Astrocyte (in vitro differentiated cells and primary cell): ENCODE measurements at places on chromosomes 2 and 18.

GRCh38 chr18:22260208-22260820, 90.9 kb downstream of the GATA6 start:
- DNase-seq = no peak

- DNase-seq = no peak
These were observed 20.7 kb downstream of the LIPG start for GRCh38 chr18:49582579-49582978.

DNA sequence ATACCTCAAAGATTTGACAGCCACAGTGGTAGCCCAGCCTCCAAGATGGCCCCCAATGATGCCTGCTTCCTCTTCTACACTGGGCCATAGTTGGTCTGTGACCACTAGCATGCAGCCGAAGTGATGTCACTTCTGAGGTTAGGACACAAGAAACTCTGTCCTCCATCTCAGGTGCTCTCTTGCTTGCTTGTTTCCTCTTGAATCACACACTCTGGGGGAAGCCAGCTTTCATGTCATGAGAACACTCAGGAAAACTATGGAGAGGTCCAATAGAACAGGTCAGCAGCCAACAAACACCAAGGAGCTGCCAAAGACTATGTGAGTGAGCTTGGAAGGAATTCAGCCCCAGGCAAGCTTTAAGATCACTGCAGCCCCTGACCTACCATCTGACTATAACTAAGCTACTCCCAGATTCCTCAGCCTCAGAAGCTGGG, 3.3 kb upstream of the ADAM17 start:
- peak; percentile 97 for DNase-seq

- DNase-seq = no peak
These were observed 71.0 kb downstream of the EVA1A start for GRCh38 chr2:75489721-75490120.

DNA sequence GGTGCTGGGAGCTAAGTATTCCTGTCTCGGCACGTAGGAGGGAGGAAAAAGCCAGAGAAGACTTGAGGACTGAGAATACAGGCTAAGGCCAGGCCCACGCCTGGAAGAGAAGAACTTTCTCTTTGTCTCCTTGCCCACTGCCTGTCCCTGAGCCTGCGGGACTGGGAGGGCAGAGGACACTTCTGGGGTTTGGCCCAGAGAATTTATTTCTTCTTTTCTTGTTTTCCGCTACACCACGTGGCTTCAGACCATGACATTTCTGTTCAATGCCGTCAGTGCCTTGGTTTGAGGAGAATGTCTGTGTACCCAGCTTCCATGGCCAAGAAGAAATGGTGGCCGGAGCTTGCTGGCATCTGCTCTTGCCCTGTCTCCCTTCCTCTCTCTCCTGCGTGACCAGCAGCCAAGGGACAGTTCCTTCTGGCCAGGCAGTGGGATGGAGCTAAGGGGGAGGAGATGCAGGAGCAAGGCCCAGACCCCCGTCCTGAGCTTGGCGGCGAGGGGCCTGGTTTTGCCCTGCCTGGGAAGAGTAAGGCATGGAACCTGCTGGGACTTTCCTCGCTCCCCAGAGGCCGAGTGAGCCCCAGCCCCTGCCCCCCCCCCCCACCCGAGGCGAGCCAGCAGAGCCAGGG, 140.3 kb downstream of the KLHL29 start:
- no peak for DNase-seq

- peak; percentile 75 for DNase-seq
These were observed 64.0 kb downstream of the INPP4A start for GRCh38 chr2:98508709-98509066.

DNA sequence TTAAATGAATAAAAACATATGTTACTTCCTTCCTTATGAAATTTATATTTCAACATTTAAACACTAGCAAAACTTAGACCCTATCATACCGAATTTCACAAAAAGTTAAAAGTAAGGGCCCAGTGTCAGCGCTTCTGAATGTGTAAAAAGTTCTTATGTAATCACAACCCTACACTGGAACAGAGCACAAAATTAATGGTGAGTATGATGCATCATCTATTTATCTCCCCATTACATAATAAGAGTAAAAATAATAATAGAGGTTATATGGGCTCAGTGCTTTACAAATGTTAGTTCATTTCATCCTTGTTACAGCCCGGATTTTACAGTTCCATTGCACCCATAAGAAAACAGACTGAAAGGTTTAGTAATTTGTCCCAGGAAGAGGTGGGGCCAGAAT, 144.9 kb upstream of the POU3F3 start:
- no peak for DNase-seq

- no peak for DNase-seq
These were observed 90.2 kb downstream of the MCFD2 start for GRCh38 chr2:46825231-46825938.

- no peak for DNase-seq
These were observed 143.4 kb downstream of the TMEM17 start for GRCh38 chr2:62362561-62362960.

DNA sequence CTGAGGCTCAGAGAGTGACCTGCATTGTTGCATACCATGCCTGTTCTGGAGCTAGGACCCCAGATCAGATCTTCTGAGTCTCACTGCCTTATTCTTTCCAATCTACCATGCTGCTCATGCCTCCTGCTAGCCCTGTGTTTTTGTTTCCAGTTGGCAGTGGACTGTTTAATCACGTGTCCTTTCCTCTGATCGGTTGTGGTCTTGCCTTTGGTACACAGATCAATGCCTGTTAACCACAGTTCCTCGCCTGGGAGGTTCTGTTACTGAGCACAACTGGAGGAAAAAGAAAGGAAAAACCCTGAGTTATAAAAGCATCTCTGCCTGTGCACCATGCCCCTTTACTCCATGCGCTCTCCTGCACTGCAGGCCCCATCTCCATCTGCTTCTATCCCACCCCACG, 329.1 kb downstream of the SETBP1 start:
- no peak for DNase-seq

DNA sequence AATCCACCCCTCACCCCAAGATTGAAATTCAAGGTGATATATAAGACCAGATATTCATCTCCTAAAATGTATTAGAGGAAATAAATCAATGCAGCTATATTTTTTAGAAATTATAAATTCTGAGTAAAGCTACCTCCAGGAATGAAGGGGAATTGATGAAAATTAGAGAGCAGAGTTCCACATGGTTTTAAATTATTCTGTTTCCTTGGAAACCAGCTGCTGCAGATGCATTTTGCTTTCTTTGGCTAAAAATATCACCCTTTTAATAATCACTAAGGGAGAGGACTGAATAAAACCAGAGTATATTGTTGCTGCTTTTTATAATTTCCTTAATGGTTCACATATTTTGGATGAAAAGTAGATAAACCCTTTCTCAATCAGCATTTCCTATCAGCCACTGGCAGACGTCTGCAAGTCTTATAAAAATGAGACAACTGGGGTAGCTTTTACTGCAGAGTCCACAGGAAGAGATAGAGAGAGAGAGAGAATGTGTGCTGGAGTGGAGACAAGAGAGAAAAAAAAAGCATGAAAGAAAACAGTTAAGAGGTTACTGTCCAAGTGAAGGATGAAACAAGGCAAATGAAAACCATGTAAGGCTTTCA, 2.0 kb downstream of the CSRNP3 start:
- DNase-seq = peak; percentile 51

DNA sequence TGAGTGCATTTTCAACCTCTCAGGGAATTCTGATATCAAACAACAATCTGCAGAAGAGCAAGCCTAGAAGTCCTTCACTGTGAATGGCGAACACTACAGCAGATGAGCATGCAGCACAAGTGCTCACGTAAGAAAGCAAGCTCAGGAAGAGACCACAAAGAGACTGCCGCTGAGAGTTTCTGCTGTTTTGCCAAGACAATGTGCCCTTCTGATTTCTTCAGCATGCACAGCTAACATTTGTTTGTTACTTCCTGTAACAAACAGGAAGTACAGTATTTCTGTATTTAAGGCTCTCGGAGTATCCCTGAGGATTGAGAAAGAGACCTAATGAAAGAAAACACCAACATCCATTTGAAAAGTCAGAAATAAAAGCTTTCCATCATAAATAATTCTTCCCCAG, 45.9 kb downstream of the MBOAT2 start:
- peak; percentile 15 for DNase-seq

- no peak for DNase-seq
These were observed 162.6 kb downstream of the MYCN start for GRCh38 chr2:16102976-16103380.

- DNase-seq = no peak
These were observed 600.1 kb upstream of the ZNF804A start for GRCh38 chr2:183998041-183998796.

DNA sequence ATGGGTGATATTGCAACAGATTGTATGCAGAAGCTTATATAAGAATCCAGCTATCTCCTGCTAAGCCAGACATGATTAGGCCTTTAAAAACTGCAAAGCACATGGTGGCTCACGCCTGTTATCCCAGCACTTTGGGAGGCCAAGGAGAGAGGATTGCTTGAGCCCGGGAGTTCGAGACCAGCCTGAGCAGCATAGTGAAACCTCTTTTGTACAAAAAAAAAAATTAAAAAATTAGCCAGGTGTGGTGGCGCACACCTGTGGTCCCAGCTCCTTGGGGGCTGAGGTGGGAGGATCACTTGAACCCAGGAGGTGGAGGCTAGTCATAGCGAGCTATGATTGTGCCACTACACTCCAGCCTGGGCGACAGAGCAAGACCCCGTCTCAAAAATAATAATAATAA, 204.6 kb downstream of the TNS1 start:
- no peak for DNase-seq

- DNase-seq = no peak
These were observed 1094.7 kb upstream of the GYPC start for GRCh38 chr2:125561302-125561701.

- no peak for DNase-seq
These were observed 99.2 kb downstream of the NFATC1 start for GRCh38 chr18:79494936-79495335.

DNA sequence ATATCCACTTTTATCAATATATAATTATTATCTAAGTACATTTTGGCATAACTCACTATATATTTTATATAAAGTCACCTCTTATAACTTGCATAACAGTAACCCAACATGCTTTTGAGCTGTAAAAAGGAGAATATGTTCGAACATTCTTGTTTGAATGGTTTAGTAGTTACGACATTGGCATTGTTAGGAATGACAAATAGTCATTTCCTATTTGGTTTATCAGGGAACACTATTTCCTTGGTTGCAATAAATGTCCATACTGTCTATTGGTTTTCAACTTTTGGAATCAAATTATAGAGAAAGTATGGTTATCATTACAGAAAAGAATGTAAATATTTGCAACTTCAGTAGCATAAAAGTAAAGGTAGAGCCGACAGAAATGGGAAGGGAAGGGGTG, 124.1 kb downstream of the PARD3B start:
- DNase-seq = peak; percentile 12

- DNase-seq = no peak
These were observed 74.5 kb downstream of the TWIST2 start for GRCh38 chr2:238922435-238922834.

DNA sequence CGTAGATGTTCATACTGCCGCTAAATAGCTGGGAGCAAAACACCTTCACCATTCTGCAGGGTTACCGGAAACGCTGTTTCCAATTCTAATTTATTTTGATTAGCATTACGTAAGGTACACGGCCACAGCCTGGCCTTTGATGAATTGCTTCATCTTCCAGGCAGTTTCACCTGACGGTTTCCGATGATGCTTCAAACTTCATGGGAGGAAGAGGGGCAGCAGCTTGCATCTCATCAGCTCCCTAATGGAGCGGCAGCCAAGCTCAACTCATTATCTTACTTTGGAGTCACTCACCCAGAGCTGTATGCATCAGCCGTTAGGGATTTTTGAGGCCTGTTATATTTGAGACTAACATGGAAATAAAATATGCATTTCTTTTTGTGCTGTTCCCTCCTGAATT, 54.8 kb downstream of the TMEM18 start:
- no peak for DNase-seq

DNA sequence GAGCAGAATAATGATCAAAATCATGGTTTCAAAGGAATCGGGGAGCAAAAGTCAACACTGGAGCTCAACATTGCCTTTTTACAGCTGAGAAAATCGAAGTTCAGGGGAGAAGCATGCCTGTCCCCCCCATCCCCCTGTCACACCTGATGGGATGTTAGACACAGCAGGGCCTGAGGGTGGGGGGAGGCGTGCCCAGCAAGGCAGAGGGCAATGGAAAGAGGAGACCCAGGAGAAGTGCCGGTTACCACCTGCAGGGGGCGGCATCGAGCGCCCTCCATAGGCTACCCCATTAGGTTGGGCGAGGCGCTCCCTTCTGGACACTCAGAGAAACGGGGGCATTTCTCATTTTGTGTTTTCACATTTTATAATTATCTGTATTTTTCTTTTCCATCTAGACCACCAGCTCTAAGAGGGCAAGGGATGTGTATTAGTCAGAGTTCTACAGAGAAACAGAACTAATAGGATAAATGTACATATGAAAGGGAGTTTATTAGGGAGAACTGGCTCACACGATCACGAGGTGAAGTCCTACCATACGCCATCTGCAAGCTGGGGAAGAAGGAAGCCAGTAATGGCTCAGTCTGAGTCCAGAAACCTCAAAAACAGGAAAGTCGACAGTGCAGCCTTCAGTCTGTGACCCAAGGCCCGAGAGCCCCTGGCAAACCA, 271.3 kb downstream of the LRATD1 start:
- no peak for DNase-seq

- no peak for DNase-seq
These were observed 11.1 kb upstream of the CYS1 start for GRCh38 chr2:10091182-10091888.

DNA sequence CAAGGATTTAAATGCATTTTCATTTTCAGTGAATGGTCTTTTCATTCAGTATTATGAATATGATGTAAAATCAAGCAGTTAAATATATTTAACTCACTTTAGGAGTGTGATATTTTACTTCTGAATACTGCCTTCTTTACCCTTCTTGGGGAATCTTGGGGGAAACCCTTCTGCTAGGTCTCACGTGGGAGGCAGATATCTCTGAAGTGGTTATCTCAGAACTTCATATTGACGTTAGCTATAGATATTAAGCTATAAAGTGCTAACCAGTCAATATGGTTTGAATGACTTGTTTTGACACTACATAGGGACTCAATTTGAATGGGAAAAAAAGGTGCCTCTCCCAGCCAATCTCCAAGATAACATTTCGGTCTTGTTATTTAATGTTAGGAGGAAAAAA, 9.8 kb downstream of the REL start:
- DNase-seq = no peak

GRCh38 chr2:240898108-240898730, 2.3 kb upstream of the MAB21L4 start:
- no peak for DNase-seq

- DNase-seq = no peak
These were observed 196.9 kb downstream of the ANKRD30B start for GRCh38 chr18:14944838-14945237.

- no peak for DNase-seq
These were observed 9.4 kb downstream of the FOSL2 start for GRCh38 chr2:28401948-28402550.

- no peak for DNase-seq
These were observed 1.8 kb downstream of the DSC3 start for GRCh38 chr18:31040686-31041270.

GRCh38 chr2:156505696-156506095, 69.5 kb downstream of the GPD2 start:
- DNase-seq = peak; percentile 14

- no peak for DNase-seq
These were observed 502 bp downstream of the EPAS1 start for GRCh38 chr2:46297546-46298271.
